Mesothelial cell of epicardium (in vitro differentiated cells): ENCODE measurements at places on chromosomes 7 and 10.

- no peak for DNase-seq
Observed at GRCh38 chr10:23630376-23630775, 191.5 kb downstream of the OTUD1 start.

GRCh38 chr10:127012071-127012768 lies 107.0 kb downstream of the DOCK1 start:
- no peak for DNase-seq

- DNase-seq, result no peak
Observed at GRCh38 chr7:74287303-74288033, 1.7 kb upstream of the CLIP2 start.

DNA sequence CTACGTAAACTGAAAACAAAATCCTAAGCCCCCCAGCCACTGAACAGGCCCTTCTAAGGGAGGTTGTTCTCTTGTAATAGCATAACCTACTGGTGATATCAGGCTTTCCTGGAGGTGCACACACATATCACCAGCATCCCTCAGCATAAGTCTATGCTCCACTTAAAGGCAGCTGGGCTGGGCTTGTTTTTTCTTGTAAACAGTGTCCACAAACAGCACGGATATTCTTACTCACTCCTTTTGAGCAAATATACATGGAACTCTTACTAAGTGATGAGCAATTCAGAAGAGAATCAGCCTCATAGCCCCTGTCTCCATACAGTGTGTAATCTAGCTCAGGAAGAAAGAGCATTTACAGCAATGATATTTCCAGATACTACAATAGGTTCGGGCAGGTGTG lies 2.4 kb downstream of the LRIT1 start:
- no peak for DNase-seq

GRCh38 chr7:106045139-106045538 lies 67.0 kb downstream of the SYPL1 start:
- no peak for DNase-seq

GRCh38 chr10:79293841-79294581 lies 53.3 kb upstream of the PPIF start:
- no peak for DNase-seq
